ENCODE measurements at places on chromosomes 7 and 10.
A peak's percentile ranks its signal among the peaks of the same experiment; 100 is the strongest.

GRCh38 chr7:23205577-23205908 lies 23.7 kb downstream of the NUP42 start:
- DNase-seq = no peak

DNA sequence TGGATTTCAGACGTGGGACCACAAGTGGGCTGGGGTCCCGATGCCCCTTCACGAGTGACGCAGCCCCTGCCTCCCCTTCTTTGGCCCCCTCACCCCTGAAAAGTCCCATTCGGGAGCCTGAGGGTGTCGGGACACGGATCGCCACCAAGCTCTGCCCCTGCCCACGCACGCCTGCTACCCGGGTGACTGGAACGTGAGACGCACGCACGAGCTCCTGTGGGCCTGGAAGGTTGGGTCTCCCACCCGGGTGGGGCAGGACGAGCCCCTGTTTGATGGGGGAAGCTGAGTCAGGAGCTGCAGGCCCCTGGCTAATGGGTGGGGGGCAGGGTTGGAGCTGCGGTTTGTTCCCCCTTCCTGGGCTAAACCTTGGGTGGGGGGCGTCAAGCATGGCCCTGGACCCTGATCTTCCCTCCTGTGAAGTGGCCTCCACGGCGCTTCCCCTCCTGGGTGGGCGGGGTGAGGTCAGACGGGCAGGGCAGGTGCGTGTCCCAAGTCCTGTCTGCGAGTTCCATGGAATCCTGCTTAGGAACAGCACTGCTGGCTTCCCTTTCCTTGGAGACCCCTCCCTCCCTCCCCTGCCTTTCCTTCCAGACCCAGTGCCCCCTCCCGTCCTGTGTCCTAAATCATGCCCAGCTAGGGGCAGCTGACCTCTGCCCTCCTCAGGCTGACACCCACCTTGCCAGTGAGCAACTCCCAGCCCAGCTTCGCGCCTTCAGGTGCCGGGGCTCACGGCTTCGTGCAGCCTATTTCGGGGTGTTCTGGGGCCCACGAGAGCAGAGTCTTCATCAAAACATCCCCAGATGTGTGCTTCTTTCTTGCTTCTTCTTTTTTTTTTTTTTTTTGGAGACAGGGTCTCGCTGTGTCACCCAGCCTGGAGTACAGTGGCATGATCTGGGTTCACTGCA lies 5.3 kb upstream of the TMEM184A start:
- DNase-seq = no peak

GRCh38 chr7:136877509-136877908 lies 9.1 kb downstream of the CHRM2 start:
- no peak for DNase-seq

- DNase-seq = no peak
These were observed 91.4 kb upstream of the CYP26C1 start for GRCh38 chr10:92969151-92969550.

- DNase-seq = no peak
These were observed 17.2 kb upstream of the FGFR2 start for GRCh38 chr10:121615435-121615793.

DNA sequence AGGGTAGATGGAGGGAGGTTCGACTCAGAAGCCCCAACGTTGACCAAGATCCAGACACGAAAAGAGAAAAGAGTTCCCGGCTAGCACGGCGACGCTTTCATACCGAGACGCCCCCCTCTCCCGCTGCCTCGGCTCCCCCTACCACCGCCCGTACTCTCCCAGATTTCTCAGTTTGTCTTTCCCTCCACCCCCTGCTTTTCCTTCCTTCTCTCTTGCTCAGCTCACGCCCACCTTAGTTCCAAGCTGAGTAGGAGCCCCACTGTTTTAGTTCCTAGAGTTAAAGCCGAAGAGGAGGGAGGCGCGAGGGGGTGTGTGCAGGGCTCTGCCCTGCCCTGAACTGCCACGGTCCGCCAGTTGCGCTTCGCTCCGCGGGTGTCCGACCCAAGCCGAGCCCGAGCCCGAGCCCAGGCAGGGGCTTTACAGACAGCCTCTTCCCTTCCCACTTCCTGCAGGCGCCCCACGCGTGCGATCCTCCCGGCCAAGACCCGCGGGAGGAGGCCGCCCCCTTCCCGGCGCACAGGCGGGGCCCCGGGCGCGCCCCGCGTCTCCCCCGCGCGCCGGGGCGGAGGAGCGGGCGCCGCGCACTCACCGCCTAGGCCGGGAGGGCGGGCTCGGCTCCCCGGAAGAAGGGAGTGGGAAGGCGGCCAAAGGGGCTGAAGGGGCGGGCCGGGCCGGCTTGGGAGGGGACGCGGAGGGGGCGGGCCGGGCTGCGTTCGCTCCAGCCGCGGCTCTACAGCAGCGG lies at the start of gene EPHB6:
TSS of gene EPHB6 (plus strand) at position 705 of the 742 bp plus-strand sequence. CDS start 8,152 bp downstream, outside the sequence.
- no peak for DNase-seq

GRCh38 chr7:122362473-122362872 lies 57.9 kb upstream of the FEZF1 start:
- no peak for DNase-seq

DNA sequence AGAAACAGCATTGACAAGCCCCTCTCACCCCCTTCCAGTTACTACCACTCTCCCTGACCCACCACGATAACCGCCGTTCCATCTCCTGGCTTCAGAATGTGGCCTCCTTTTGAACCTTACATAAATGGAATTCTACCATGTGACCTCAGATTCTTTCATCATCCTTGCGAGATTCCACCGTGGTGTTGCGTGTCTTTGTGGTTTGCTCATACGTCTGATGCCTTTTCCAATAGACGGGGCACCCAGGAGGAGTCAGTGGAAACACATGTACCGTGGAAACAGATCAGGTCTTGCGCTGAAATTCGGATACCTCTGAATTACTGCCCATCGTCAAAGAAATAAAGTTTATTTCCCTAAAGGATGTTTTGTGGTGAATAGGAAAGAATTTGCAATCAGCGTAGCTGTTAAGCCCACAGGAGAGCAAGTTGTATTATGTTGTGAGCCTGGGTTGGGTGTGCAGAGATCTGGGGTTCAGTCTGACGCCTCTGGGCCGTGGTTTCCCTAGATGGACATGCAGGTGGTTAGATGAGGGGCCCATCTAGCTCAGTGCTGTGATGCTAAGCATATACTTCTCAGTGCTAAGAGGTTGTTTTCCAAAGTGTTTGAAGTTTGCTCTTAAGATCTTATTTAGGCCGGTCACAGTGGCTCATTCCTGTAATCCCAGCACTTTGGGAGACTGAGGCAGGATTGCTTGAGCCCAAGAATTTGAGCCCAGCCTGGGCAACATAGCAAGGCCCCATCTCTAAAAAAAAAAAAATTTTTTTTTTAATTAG lies 29.1 kb downstream of the GTF2IRD1 start:
- DNase-seq = peak; percentile 97

GRCh38 chr10:5183923-5184322 lies 1.0 kb downstream of the AKR1C8 start:
- no peak for DNase-seq

DNA sequence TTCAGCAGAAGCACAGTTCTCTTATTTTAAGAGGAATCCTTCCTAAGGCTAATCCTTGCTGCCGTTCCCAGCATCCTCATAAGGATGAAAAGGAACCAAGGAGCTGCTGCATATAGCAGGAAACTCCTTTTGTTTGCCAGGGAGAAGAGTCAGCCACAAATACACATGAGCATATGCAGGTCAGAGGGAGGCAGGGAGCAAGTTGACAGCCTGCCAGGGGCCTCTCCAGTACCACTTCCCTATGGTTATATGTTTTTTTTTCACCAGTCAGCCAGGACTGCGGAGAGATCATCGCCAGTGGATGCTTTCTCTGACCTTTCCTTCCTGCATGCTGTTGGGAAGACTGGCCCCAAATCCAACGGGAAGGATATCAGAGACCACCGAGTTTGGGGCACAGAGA lies 39.8 kb downstream of the SLC35B4 start:
- DNase-seq = no peak

DNA sequence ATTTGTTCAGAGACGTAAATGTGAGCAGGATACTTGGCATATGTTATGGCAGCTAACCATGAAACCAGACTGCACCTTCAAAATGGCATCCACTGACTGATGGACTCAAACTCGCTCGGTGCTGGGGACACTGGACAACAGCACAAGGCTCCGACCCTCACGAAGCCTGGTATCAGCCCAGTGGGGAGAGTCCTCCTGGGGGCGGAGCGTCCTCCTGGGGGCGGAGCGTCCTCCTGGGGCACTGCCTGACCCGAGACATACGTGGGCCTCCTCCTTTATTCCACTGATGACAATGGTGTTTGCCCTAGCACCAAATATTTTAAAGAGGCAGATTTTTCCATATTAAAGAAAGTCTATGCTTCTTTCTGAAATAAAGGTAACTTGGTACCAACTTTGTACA lies 39.5 kb downstream of the ESYT2 start:
- no peak for DNase-seq

GRCh38 chr7:94739180-94739579 lies 83.2 kb upstream of the SGCE start:
- DNase-seq = no peak

GRCh38 chr7:1531263-1531978 lies 919 bp downstream of the MAFK start:
- no peak for DNase-seq

DNA sequence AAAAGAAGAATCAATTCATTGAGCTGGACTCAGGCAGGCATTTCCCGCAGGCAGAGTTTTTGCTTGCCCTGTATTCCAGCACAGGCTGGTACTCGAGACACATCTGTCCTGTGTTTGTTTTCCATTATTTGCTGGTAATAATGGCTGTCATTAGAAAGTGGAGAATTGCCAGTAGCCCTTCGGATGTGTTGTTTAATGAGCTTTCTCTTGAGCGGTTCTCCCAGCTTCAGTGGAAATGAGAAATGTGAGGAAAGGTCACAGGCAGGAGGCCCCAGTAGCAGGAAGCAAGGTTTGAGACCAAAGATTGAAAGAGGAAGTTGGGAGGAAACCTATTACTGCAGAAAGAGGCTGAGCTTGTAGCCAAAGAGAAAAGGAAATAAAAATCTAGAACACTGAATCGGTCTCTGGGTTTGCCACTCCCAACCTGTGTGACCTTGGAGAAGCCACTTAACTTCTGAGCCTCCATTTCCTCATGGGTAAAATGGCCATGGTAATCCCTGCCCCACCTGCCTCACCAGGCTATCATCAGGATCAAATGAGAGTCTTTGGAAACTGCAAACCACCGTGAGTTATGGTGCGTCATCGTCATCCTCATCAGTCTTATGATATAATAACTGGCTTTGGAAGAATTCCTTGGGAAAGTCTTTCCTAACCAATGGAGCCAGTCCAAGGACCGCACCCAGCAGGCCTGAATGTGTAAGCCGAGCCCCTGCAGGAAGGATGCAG lies 67.7 kb downstream of the TACR2 start:
- peak; percentile 85 for DNase-seq

- DNase-seq = no peak
These were observed 79.6 kb downstream of the CFTR start for GRCh38 chr7:117559391-117559790.

GRCh38 chr10:33626798-33627466 lies 292.5 kb upstream of the NRP1 start:
- DNase-seq = no peak

DNA sequence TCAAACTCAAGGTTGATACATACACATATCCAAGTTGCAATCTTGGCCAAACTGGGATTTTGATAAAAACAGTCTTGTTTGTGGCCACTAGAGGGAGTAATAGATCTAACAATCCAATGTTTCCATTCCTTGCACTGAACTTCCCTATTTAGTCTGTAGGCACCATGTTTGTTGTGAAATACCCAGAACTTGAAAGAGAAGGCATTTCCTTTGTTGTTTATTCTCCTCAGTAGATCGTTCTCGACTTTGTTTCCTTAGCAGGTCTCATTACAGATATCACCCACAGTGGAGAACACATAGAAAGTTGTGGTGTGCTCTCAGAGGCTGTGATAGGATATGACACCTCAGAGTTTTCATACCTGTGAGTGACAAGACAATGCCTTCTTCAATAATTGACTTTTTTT lies 70.3 kb upstream of the MXI1 start:
- peak; percentile 22 for DNase-seq

- no peak for DNase-seq
These were observed 4.8 kb downstream of the TBATA start for GRCh38 chr10:70780370-70780760.

- DNase-seq = no peak
These were observed 148.7 kb downstream of the C7orf25 start for GRCh38 chr7:42763137-42763551.

DNA sequence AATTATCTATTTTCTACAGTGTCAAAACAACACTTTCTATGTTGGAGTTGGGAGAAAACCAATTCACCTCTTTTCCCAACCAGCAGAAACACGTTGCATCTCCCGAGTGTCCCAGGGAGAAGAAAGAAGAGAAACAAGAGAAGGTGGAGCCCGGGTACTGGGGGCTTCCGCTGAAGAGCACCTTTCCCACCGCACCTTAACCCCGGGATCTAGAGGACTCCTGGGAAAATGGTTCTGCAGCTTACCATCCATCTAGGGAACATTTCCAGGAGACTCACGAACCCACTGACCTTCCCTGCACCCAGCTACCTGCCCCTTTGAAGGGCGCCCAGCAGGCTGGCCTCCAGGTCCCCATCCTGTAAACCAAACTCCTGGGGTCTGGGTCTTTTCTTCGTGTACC lies 346.8 kb downstream of the TCERG1L start:
- no peak for DNase-seq

DNA sequence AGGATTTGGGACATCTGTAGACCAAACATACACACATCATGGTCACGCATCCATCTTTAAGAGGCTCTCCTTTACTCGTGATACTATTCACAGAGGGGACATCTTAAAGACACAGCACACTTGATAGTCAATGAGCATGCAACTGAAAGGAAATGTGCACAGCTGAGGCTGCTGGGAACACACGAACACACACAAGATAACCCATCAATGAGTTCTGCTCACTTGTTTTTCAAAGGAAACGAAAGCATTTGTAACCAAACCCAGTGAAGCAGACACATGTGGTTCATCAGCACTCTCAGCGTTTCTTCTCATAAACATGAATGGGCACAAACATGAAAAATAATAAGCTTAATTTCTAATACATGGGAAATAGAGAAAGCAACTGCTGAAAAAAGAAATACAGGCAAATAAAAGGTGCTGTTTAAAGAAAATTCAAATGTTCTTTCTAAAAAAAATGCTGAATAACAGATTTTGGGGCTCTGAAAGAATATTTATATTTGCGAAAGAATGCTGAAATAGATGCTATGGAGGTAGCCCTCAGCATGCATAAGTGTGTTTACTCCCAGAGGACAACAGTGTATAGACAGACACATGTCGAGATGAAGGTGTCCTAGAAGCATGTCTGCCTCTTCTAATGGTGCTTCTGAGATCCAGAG lies 59.7 kb upstream of the LAMB4 start:
- DNase-seq = no peak

DNA sequence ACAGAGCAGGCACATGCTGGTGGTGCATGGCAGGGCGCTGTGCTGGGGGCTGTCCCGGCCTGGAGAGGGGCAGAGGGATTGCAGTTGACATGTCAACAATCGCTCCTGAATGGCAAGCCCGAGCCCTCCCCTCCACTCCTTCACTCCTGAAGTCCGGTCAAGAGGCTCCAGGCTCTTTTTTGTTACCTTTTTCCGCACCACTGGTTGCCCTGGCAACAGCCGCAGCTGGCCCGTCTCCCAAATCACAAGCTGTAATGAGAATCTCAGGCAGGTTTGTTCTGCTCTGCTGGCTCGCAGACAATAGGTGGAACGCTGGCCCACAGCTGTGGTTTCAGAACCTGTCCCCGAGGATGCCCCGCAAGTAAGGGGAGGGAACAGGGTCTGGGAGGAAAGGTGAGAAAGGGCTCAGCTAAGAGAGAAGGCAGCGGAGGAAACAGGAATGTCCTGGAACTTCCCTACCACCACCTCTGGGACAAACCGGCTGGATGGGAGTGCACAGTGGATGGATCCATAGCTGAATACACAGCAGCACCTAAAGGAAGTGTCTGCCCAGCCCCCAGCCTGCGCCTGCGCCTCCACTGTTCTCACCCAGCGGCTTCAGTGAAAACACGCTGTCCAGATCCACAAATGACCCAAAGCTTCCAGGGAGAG lies 58.9 kb downstream of the CALML3 start:
- no peak for DNase-seq

Measured in retinal pigment epithelial cell (primary cell).